ENCODE measurements at places on chromosomes 6 and 20.
A peak's percentile ranks its signal among the peaks of the same experiment; 100 is the strongest.

- no peak for DNase-seq
Measured at GRCh38 chr6:105982761-105983540, 103.2 kb upstream of the PRDM1 start.

GRCh38 chr20:5181958-5182357 is 55.1 kb downstream of the CDS2 start:
- no peak for DNase-seq

DNA sequence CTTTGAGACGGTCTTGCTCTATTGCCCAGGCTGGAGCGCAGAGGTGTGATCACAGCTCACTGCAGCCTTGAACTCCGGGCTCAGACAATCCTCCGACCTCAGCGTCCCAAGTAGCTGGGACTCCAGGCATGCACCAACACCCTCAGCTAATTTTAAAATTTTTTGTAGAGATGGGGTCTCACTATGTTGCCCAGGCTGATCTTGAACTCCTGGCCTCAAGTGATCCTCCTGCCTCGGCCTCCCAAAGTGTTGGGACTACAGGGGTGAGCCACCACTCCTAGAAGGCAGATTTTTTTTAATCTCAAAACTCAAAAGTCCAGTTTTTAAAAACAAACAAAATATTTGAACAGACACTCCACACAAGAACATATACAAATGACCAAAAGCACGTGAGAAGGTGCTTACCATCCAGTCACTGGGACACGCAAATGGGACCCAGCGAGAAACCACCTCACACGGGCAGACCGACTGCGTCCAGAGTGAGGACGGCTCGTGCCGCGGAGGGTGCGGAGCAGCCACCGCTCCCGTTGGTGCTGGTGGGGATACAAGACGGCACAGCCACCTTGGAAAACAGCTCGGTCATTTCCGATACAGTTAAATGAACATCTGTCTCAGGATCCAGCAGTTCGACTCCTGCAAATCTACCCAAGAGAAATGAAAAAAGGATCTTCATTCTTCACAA is 8.5 kb upstream of the HELZ2 start:
- DNase-seq: no peak

- DNase-seq: no peak
Measured at GRCh38 chr20:58482416-58482815, 32.8 kb downstream of the APCDD1L start.

GRCh38 chr6:126170978-126171382 is 168.9 kb upstream of the CENPW start:
- peak; percentile 24 for DNase-seq

DNA sequence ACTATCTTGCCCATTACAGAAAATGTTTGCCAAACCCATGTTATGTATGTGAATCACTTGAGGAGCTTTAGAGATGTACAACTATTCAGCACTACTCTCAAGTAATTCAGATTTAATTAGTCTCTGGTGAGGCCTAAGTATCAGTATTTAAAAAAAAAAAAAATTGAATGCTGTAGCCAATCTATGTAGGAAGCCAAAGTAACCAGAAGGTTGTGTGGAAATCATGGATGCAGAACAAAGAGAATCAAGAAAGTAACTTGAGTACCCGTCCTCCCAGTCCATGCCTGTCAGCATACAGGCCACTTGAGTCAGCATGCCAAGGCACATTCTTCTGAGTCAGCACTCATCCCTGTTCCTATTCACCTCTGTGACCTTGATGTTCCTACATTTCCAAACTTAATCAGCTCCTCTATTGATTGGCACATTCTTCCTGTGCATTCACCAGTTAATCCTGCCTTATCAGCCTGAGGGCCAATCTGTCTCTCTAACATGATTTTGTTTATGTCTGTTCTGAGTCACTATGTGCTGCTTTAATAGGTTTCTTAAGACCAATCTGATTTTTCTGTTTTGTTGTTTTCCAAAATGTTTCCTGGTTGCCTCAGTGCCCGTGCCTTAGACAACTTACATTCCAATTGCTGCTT is 165.6 kb downstream of the KCNQ5 start:
- no peak for DNase-seq

DNA sequence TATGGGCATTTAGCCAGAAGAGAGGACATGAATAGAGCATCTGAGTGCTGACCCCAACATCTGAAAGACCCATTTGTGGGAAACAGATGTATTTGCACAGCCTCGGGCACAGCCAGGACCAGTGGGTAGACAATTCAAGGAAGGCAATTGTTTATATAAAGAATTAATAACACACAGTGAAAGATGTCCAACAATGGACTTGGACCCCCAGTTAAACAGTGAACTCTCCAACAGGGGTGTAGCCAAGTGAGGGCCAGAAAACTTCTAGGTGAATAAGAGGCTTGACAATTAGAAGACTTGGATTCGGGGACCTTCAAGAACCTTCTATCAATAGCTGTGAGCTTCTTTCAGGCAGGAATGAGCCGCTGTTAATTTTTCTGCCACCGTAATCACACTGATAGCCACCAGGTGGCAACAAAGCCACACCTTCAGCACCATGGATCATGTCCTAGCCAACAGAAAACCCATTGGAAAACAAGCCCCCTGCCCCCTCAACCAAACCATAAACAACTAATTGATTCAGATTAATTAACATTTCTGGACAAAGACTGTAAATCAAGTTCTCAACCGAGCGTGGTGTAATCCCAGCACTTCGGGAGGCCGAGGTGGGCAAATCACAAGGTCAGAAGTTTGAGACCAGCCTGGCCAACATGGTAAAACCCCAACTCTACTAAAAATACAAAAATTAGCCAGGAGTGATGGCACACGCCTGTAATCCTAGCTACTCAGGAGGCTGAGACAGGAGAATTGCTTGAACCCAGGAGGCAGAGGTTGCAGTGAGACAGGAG is 8.8 kb upstream of the SRSF6 start:
- peak; percentile 55 for DNase-seq

GRCh38 chr6:23855497-23856116 is 270.4 kb upstream of the NRSN1 start:
- no peak for DNase-seq

DNA sequence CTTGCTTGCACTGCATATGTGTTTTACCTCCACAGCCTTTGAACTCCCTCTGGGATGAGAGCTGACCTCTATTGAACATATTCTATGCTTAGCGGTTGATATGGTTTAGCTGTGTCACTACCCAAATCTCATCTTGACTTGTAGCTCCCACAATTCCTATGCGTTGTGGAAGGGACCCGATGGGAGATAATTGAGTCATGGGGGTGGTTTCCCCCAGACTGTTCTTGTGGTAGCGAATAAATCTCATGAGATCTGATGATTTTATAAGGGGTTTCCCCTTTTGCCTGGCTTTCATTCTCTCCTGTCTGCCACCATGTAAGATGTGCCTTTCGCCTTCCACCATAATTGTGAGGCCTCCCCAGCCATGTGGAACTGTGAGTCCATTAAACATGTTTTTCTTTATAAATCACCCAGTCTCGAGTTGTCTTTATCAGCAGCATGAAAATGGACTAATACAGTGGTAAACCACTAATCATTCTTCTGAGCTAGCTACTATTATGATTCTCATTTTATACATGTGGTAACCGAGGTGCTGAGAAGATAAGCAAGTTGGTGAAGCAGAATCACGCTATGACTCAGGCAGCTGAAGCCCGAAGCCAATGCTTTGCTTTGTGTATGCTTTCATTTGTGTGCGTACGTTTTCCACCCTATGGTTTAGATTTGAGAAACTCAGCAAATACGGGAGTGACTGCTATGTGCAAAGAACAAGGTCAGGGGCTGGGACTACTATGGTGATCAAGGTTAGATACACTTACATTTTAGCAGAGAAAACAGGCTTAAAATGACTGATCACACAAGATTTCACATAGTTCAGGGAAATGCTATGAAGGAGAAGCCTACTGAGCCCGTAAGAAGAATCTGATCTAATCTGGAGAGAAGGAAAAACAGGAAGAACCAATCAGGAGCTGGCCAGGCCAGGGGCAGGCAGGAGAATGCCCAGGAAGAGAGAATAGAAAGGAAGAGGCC is 363.5 kb downstream of the ESR1 start:
- peak; percentile 65 for DNase-seq

DNA sequence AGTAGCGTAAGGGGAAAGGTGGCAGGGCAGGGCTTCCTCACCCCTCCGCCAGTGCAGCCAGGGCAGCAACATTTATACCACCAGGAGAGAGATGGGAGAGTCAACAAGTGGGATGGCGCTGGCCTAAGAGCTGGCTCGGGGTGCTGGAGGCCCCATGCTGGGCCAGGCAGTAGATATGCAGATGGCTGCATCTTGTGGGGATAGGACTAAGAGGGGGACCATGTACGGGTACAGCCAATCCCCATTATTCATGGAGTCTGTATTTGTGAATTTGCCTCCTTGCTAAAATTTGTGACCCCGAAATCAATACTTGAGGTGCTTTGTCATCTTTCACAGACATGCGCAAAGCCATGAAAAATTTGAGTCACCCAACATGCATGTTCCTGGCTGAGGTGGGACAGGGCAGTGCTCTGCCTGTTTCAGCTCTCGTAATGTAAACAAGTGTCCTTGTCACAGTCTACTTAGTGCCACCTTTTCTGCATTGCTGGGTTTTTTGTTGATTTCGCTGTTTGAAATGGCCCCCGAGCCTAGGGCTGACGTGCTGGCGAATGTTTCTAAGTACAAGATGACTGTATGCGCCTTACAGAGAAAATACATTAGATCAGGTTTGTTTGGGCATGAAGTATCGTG is 27.5 kb upstream of the TAF8 start:
- no peak for DNase-seq

DNA sequence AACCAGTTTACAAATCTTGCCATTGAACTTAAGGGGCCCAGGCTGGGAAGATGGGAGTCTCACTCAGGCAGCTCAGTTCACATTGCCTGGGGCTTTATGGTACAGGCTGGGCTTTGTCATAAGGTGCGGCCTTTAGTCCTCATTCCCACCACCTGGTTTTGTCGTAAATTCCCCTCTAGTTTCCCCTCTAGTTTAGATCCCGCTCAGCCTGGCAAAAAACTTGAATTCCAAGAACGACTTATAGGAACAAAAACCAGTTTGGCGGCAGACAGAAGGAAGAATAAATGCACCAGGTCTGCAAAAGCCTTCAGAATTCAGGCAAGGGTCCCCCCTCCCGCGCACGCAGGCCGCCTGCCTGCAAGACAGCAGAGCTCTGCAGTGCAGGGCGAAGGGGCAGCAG is 4.1 kb downstream of the BMP7 start:
- DNase-seq: no peak

- DNase-seq: no peak
Measured at GRCh38 chr6:145809785-145810184, 4.8 kb downstream of the FBXO30 start.

- no peak for DNase-seq
Measured at GRCh38 chr6:51865996-51866395, 221.4 kb downstream of the PKHD1 start.

GRCh38 chr6:152380993-152381898 is 255.9 kb downstream of the SYNE1 start:
- no peak for DNase-seq

GRCh38 chr6:13965582-13966127 is 40.9 kb downstream of the RNF182 start:
- DNase-seq: no peak

DNA sequence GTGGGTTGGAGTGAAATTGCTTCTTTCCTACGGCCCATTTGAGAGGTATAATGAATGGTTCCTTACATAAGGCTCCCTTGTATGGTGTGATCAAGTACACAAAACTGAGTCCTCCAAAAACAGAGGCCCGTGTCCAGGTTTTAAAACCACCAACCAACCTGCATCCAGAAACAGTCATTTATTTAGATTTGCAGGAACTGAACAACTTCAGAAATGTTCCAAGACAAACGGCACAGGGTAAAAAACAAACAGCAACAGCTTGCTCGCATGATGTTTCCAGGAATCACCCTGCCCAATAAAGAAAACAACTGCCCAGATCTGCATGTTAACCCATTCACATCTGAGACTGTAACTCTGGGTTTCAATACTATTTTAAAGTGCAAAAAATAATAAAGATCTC is 40.2 kb upstream of the TRAM2 start:
- DNase-seq: no peak

DNA sequence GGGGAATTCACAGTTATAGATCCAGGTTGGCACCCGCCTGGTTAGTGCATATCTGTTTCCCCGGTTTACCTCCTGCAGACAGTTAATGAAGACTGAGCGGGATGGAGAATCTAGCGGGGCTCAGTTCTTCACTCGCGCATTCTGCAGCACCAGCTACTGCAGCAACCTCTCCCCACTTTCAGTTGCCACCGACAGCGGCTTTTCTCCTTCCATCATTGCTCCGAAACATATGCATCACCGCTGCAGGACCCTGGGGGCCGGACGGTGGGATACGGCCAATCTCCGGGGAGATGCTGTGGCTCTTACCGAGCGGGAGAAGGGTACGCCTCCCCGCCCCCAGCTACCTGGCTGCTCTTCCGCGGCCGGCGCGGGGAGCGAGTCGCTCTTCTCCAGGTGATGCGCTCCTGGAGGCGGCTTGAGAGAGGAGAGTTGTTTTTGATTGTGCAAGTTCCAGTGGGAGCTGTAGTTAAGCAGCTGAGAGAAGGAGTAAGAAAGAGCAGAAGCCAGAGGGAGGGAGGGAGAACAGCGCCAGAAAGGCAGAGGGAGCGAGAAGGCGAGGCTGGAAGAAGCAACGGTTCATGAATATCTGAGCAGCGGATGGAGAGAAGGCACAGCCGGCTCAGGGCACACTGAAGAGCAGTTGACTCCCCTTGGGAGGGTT is at the start of gene SGK1:
TSS of gene SGK1 (minus strand) at position 642 of the 661 bp plus-strand sequence. CDS start 652 bp downstream, outside the sequence.
- DNase-seq: peak; percentile 23

DNA sequence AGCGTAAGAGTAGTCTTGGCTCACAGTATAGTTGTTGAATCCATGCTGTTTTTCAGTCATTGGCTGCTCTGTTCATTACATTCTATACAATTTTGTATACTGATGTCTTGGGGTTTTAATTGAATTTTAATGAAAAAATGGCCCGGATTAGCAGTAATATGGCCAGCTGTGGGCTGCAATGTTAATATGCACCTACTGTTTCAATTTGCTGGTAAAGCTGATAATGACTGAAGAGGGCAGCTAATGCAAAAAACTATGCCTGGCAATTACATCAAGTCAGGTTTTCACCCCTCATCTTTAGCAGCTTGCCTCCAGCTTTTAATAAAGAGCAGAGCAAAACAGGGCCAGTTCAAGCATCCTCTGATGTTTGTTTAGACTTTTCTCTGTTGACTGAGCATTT is 394.5 kb downstream of the PLCB1 start:
- DNase-seq: no peak

GRCh38 chr20:24690408-24690807 is 221.0 kb downstream of the SYNDIG1 start:
- DNase-seq: no peak

DNA sequence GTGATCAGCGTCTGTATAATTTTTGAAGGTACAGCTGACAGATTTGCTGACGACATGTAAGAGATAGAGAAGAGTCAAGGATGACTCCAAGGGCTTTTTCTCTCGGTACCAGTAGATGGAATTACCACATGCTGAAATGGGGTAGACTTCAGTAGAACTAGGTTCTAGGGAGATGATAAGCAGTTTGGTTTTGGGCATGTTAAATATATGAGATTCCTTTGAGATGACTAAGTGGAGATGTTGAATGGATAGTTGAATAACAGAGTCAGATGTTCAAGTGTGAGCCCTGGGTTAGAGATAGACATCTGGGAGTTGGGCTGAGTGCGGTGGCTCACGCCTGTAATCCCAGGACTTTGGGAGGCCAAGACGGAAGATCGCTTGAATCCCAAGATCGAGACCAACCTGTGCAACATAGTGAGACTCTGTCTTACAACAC is 50.0 kb downstream of the PHF20 start:
- DNase-seq: no peak

- peak; percentile 66 for DNase-seq
Measured at GRCh38 chr6:144219056-144219685, 66.0 kb upstream of the UTRN start.

Data from CD4-positive, alpha-beta T cell treated with Interleukin-10 for 1 hour (primary cell).